Esophagus mucosa (tissue), 1 donor: ENCODE measurements at places on chromosomes 2 and 18. TPM values are rescaled to one million over a fixed set of nuclear protein-coding genes. Genes with fewer than 3 reads are reported as not detected.

The FAP gene
- 1.3 TPM for total RNA-seq

The MOGAT1 gene
- not detected for total RNA-seq

The QPCT gene
- total RNA-seq, result 5.9 TPM

The RELCH gene
- total RNA-seq, result 54.4 TPM

The COLEC11 gene
- not detected for total RNA-seq

The CAPN13 gene
- 1.4 TPM for total RNA-seq

The AAMP gene
- 67.0 TPM for total RNA-seq

The RMND5A gene
- total RNA-seq, result 39.4 TPM

The LIPG gene
- 8.6 TPM for total RNA-seq

The SCYGR8 gene
- total RNA-seq, result not detected

The TXNDC2 gene
- total RNA-seq, result not detected

The OTOS gene
- total RNA-seq, result not detected

The STARD6 gene
- not detected for total RNA-seq

The KCNG2 gene
- 0.20 TPM for total RNA-seq
